Adrenal gland (tissue), 19 donors: ENCODE measurements at places on chromosomes 1 and 21.

GRCh38 chr1:184052750-184053149 is 1.2 kb downstream of the TSEN15 start:
- DNase-seq, result no peak

- DNase-seq, result no peak
Measured at GRCh38 chr1:62238507-62238906, 43.9 kb downstream of the L1TD1 start.

DNA sequence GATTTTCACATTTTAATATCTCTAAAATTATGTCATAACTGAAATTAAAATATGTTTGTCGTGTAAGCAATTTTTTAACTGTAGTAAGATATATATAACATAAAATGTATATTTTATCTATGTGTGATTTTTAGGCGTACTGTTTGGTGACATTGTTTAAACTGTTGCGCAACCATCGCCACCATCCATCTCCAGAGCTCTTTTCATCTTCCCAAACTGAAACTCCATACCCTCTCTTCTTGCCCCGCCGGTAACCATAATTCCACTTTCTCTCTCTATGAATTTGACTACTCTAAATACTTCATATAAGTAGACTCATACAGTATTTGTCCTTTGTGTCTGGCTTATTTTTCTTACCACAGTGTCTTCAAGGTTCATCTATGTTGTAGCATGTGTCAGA is 66.4 kb downstream of the DDX20 start:
- DNase-seq, result no peak

GRCh38 chr1:238465449-238465848 is 574.7 kb upstream of the ZP4 start:
- no peak for DNase-seq

GRCh38 chr1:202207292-202207691 is 13.7 kb downstream of the LGR6 start:
- no peak for DNase-seq

DNA sequence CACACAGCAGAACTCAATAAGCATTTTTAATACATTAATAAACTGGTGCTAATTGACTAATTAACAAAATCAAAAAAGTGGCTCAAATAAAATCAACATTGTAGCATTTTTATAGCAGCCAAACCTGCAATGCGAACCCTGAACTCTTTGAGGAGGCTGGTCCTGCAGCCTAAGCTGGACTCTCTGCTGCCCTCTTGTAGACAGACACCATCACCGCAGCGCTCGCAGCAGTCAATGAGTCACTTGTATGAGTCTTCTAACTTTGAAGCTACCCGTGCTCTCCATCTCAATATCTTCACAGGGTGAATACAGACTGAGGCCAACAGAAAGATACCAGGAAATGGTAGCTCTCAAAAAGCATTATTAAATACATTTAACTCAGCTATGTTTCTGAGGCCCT is 9.7 kb upstream of the KRTAP7-1 start:
- DNase-seq, result peak; percentile 8

DNA sequence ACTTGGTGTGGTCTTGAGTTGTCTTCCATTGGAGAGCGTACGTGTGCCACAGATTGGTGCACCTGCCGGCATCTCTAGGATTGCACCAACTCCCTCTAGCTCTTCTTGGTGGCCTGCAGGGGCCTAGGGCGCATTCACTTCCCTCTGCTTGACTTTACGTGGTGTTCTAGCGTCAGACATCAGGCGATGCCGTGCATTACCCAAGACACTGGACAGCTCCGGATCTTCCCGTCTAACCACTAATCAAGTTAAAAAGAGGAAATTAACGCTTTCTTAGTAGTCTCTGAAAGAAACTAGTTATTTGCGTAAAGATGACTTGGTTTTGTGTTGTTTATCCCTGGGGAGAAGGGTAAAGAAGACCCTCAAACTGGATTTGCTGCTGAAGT is 510 bp upstream of the IL10RB start:
- DNase-seq, result peak; percentile 56

DNA sequence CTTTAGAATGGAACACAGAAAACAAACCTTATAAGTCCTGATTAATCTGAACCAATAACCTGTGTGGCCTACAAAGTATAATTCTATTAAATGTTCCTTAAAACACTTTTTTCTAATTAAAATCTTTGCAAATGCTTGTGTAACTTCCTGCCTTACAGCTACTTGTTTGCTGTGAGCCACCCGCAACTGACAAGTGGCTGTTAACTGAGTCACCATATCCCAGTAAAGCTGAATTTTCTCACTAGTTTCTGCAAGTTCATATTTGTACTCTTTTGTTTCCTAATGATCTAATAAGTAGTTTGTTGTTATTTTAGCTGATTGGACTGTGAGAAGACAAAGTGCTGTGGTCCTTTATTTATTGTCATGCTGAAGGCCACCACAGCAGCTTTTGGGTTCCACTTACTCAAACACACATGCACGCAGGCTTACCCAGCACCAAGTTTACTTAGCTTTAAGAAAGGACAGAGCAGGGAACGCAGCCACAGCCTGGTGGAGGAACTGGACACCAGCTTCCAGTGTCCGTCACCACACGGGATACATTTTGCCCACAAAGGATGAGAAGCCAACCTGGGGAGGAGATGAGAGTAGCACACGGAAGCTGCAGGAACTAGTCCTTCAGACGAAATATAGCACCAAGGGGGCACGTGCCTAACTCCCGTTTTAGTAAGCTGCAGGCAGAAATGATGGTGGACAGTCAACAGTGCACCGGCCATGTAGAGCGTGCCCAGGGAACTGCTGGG is 47.8 kb downstream of the LCA5L start:
- no peak for DNase-seq

DNA sequence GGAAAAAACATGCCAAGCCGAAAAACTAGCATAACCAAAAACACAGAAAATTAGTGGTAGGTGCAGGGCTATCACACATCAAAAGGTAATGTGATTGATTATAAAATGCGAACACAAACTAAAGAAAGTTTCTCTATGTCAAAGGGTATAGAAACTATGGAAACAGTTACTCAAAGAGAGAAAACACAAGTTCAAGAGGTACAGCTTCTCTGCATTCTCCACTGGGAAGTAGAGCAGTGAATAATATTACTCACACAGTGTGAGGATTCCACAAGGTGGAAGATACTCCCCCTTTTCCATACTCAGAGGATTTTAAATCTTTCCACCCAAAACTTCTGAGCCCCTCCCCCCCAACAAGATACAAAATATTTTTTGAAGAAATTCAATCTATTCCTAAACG is 18.6 kb downstream of the AKT3 start:
- DNase-seq, result no peak

DNA sequence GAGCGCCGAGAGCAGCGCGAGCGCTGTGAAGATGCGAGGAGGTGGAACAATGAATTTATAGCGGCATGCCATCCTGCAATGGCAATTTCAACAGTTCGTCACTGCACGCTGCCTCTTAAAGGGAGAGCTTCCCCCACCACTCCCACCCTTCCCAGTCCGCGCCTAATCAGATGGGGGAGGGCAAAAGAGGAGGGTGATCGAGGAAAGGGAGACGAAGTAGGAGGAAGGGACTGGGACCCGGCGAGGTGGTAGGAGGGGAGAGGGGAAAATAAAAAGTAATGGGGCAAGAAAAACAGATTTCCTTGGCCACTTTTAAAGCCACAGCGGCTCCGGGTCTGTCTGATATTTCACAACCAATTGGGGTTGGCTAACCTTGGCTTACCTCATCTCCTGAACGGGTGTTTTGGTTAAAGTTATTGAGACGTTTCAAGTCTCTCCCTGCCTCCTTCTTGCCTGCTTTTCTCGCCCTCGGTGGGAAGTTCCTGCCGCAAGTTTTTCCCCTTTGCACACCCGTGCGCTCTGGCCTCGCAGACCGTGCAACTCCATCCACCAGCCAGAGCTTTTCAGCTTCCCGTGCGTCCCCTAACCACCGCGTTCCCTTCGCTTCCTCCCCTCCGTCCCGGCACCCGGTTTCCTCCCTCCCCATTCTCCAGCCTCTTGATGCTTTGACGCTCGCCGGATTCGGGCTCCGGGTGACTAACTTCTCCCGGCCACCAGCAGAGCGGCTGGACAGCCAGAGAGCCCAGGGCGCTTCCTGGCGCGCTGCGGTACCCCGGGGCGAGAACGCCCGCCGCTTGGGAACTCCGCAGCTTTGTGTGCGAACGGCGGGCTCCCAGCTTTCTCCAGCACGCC is at the start of gene ADAMTS5:
TSS of gene ADAMTS5 (minus strand) at position 27 of the 852 bp plus-strand sequence. CDS start 697 bp downstream, outside the sequence.
- no peak for DNase-seq

- no peak for DNase-seq
Measured at GRCh38 chr1:39469150-39469549, 22.3 kb upstream of the BMP8A start.

GRCh38 chr1:170385750-170386149 is 146.2 kb upstream of the GORAB start:
- DNase-seq, result no peak

DNA sequence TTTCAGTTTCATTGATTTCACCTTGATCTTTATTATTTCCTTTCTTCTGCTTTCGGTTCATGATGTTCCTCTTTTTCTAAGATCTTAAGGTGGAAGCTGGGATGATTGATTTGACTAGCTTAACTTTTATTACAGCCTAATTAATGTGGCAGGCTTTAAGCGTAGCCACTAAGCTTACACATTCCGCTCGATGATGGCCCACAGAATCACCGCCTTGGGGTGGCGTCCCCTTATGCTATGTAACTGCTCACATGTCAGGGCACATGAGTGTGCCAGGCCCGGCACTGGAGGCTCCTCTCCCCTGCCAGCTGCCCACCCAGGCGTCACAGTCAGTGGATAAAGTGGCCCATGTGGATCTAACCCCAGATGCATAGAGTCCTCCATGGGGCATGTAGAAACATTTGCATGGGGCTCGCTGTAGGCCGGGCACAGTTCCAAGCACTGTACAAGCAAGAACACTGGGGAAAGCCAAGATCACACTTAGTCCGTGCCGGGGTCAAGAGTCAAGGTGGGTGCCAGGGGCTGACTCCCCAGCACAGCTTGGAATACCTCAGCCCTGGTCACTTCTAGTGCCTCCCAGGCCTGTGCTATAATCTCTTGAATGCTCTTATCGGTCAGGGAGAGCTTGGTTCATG is 41.7 kb downstream of the PKNOX1 start:
- no peak for DNase-seq

DNA sequence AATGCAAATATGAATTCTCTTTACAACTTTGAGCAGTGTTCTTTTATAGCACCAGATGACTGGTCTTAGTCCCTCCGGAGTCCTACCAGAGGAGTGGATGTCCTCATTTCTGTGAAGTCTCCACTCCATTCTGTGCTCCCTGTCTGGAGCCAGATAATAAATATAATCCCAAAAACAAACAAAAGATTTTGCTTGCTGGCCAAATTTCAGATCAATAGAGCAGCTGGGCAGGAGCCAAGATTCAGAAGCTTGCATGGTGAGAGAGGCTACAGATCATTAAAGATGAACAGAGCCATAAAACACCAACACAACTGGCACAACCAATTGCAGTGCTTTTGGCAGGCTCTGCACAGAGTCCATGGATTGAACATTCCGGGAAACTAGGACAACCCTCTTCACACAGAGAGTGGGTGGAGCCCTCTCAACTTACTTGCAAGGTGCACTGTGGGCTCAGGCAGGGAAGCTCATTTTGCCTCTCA is 231.5 kb upstream of the SNX7 start:
- DNase-seq, result no peak
